ENCODE measurements at places on chromosomes 11 and 22.
A peak's percentile ranks its signal among the peaks of the same experiment; 100 is the strongest.

- DNase-seq: no peak
Observed at GRCh38 chr11:116825854-116826750, 3.0 kb upstream of the APOA4 start.

GRCh38 chr22:42959576-42960509 is 55.1 kb downstream of the PACSIN2 start:
- no peak for DNase-seq

DNA sequence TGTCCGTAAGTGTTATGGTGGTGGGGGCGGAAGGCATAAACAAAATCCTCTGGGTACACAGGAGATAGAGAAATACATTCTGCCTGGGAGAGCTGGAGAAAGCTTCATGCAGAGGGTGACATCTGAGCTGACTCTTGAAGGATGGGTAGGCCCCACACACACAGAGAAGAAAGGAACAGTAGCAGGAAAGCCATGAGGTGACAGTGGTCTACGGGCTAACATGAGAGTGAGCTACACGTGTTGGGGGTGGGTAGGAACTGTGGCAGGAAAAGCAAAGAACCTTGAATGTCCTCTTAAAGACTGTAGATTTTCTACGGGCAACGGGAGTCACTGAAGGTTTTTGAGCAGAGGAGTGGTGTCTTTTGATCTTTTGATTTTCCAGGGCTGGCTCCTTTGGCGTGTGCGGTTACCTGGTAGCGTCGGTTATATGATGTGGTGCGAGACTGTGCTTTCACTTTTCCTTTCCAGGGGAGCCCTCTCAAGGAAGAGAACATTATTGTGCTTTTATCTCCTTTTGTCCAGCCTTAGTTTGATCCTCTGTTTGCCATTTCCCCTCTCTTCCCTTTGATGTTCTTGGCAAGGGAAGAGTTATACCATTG is 39.7 kb downstream of the ADAMTS8 start:
- no peak for DNase-seq

DNA sequence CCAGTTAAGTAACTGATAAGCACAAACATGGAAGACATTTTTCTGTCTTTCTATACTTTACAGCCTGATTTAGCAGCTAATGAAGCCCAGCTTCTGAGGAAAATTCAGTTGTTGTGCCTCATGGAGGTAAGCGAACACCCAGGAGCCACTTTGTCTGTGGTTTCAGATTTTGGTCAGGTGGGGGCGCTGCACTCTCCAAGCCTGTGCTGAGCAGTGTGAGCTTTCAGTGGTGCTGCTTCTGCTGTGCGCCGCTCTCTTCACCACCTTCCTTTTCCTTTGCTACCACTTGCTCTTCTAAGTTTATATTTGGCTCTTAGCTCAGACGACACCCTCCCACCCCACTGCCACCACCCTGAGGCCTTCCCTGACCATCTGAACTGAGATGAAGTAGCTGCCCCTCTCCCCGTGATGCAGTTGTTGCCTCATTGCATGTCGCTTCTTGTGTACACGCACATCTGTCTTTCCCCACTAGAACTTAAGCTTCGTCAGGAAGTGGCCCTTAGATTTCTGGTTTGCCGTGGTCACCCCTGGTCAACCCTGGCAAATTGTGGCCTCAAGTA is 14.0 kb downstream of the PSMD13 start:
- peak; percentile 60 for DNase-seq

GRCh38 chr22:47587361-47587760 is 824.9 kb downstream of the TBC1D22A start:
- no peak for DNase-seq

DNA sequence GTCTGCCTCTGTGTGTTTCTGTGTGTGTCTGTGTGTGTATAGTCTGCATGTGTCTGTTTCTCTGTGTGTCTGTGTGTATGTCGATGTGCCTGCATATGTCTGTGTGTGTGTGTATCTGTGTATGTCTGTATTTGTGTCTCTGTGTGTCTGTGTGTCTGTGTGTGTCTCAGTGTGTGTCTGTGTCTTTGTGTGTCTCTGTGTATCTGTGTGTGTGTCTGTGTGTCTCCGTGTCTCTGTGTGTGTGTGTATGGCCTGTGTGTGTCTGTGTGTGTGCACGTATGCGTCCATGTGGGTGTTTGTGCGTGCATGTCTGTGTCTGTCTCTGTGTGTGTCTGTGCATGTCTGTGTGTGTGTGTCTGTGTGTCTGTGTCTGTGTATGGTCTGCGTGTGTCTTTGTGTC is 439 bp downstream of the SNX32 start:
- no peak for DNase-seq

DNA sequence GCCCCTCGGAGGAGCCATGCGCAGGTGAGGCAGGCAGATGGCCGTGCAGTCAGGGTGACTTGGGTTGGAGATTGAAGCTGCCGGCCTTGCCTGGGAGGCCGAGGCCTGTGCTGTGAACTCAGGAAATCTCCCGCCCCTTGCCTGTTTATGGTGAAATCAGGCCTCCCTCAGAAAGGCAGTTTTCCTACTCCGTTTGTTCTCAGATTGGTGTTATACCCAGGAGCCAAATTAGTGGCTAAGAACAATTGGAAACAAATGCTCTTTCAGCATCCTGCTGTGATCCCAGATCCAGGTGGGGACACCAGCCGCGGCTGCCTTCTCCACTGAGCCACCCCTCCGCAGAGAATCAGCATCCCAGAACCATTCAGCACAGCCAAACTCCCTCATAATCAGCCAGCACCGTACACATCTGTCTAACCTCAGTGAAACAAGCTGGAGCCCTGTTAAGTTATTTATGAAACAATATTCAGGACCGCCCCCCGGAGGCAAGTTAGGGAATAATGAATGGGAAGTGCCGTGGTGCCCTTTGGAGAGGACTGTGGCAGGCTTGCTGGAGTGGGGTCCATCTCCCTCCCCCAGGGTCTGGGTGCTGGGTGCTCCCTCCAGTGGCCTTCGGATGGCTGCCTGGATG is 60.0 kb downstream of the PKNOX2 start:
- no peak for DNase-seq

GRCh38 chr11:12775955-12776354 is 101.7 kb downstream of the TEAD1 start:
- DNase-seq: no peak

DNA sequence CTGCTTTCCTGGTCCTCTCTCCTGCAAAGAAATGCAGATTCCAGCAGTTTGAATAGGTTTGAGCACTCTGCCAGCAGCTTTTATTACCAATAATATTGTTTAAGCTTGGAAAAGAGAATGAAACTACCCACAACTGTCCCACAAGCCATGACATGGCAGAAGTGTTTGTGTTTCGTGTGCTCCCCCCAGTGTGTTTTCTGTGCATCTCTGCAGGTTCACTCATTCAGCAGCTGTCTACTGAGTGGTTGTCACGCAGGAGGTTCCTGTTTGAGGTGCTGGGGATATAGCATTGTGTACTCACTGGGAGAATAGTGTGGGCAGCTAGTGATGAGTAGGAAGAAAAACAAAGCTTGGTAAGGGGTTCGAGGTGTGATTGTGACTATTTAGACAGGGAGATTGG is 55.3 kb upstream of the SUSD2 start:
- DNase-seq: no peak

- DNase-seq: no peak
Observed at GRCh38 chr11:44904261-44905020, 46.2 kb downstream of the TP53I11 start.

- no peak for DNase-seq
Observed at GRCh38 chr11:68342459-68343158, 30.2 kb downstream of the LRP5 start.

DNA sequence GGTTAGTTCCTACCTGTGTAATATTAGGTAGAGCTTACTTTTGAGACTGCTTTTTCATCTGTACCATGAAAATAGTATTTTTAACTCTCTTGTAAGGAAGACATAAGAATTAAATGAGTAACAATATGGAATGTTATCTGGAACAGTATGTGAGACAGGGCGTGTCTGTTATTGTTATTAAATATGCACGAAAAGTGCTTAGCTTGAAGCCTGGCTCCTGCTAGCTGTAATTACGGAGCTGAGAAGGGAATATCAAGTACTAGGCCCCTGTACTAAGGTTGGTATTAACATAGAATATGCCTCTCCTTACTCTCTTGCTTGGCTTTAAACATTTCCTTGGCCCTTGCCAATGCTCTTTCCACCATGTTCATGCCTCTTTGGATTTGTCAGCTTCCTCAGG is 194.0 kb downstream of the FAM76B start:
- no peak for DNase-seq

Measured in GM10248 (cell line).